Kidney glomerular epithelial cell (primary cell): ENCODE measurements at places on chromosomes 13 and 19.

DNA sequence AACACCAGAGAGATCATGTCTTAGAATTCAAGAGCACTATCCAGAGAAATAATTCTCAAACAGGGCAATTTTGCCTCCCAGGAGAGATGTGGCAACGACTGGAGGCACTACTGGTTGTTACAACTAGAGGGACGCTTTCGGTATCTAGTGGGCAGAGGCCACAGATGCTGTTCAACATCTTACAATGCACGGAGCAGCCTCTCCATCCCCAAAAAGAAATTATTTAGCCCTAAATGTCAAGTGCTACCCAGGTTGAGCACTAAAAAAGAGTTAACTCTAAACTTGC is 78.6 kb downstream of the ABCC4 start:
- DNase-seq, result no peak

- no peak for DNase-seq
Observed at GRCh38 chr13:39408512-39408911, 194.5 kb downstream of the LHFPL6 start.

- DNase-seq, result no peak
Observed at GRCh38 chr19:16374436-16374835, 49.8 kb downstream of the KLF2 start.

DNA sequence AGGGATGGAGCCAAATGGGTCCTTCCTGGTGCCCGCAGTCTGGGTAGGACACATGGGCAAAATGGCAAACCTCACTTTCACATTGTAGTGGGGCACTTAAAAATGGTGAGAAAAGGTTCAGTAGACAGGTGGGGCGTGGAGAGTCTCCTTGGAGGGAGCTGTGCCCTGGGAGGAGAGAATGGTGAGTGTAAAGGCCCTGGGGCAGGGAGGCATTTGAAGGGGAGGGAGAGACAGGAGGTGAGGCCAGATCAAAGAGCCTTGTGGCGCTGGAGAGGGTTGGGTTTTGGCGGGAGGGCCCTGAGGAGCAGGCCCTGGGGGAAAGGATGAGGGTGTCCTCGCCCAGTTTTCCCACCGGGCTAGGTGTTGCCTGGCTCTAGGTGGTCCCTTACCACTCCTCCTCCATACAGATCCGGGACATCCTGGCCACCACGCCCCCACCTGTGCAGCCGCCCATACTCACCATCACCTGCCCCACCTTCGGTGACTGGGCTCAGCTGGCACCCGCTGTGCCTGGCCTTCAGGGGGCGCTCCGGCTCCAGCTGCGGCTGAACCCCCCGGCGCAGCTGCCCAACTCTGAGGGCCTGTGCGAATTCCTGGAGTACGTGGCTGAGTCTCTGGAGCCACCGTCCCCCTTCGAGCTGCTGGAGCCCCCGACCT is 6.3 kb downstream of the MAP1S start:
- no peak for DNase-seq
